ENCODE measurements at places on chromosomes 2 and 18.
A peak's percentile ranks its signal among the peaks of the same experiment; 100 is the strongest.

DNA sequence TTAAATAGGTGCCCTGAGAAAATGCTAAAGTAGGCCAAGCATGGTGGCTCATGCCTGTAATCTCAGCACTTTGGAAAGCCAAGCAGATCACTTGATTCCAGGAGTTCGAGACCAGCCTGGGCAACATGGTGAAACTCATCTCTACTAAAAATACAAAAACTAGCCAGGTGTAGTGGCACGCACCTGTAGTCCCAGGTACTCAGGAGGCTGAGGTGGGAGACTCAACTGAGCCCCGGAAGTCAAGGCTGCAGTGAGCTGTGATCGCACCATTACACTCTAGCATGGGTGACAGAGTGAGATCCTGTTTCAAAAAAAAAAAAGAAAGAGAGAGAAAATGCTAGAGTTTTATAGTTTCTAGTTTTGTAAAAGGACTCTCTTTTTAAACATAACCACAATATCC lies 12.0 kb downstream of the ANKRD44 start:
- no peak for DNase-seq

DNA sequence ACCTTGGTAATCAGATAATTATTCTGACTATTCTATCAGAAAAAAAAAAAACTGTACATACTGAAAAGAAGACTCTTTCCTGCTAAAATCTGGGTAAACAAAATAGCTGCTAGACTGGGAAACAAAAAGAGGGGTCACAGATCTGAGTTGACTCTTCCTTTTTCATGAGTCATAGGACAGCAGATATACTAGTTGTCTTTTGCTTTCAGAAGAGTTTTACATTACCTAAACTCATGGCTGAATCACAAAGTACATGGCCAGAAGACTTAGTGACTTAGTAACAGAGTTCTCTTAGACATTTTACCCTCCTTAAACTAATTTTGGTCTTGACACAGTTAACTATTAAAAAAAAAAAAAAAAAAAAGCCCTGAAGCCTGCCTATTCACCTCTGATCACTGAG lies 834.0 kb upstream of the FSHR start:
- DNase-seq, result no peak

GRCh38 chr2:223945755-223946154 lies 620 bp upstream of the WDFY1 start:
- DNase-seq, result no peak

DNA sequence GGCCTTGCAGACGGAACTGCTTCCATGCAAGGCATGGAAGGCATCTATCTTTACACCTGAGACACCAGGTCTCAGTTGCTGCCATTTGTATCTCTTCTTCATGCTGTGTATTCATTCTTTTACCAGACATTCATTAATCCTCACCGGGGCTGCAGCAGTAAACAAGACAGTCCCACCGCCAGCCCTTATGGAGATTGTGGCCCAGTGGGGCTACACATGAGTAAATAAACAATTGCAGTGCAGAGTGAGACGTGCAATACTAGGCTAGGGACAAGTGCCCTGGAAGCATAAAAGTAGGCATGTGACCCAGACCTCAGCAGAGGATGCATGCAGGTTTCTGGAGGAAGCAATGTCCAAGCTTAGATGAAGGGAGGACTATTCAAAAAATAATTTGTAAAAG lies 497.6 kb upstream of the KLHL29 start:
- no peak for DNase-seq

DNA sequence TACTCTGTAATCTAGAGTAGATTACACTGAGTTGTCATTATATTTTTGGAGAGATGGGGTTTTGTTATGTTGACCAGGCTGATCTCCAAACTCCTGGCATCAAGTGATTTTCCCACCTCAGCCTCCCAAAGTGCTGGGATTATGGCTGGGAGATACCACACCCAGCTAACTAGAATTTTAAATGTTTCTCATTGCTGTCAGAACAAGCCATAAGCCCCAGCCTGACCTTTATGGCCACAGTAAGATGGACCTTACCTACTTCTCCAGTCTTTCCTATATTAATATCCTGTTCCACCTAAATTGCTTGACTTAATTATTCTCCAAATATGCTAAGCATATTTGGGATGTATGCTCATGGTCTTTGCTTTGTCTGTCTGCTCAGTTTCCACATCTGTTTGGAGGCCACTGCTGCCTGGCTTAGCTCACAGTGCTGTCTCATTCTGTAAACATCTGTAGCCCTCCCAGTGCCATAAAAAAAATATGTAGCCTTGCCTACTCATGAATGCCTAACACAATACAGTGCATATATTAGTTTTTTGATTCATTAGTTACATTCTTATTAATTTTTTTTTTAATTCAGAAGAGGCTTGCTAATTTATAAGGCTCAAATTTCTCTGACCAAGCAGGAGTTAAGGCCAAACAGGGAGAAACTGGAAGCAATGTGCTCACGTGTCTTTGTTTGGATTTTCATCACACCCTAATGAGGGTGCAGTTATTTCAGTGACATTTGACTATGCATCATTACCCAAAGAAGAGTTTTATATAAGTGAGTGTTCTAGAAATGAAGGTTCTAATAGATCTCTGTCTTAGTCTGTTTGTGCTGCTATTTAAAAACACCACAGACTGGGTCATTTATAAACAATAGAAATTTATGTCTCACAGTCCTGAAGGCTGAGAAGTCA lies 45.3 kb upstream of the PSME4 start:
- no peak for DNase-seq

- no peak for DNase-seq
Measured at GRCh38 chr2:176135035-176135440, 5.5 kb downstream of the HOXD8 start.

DNA sequence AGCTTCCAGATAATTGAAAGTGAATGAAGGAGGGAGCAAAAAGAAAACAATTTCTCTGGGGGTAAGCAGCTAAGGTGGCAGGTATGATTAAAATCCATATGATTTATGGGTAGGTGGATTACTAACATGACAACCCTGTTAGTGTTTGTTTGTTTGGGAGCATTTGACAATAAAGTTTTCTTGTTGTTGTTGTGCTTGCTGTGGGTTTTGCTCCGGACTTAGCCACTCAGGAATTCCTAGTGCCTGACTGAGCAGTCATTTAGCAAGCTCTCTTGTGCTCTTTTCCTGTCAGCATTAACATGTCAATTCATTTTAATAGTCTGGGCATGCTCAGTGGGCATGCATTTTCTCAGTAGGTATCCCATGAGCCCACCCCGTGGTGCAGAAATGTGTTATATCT lies 674.8 kb upstream of the ZEB2 start:
- no peak for DNase-seq

DNA sequence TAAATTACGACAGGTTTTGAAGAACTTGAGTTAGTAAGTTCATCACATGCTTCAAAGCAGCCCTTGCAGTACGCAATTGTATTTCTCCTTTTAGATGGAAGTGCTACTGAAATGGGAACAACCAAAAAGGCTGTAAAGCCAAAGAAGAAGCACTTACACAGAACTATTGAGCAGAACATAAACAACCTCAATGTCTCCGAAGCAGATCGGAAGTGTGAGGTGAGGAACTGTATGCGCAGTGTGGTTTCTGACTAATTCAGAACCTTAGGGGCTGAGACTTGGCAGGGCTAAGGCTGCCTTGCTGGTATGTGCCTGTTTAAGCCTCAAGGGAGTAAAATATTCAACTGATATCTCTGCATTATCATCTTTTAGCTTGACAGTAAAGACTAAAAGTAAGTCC lies 8.4 kb downstream of the NCAPH start:
- DNase-seq, result no peak

DNA sequence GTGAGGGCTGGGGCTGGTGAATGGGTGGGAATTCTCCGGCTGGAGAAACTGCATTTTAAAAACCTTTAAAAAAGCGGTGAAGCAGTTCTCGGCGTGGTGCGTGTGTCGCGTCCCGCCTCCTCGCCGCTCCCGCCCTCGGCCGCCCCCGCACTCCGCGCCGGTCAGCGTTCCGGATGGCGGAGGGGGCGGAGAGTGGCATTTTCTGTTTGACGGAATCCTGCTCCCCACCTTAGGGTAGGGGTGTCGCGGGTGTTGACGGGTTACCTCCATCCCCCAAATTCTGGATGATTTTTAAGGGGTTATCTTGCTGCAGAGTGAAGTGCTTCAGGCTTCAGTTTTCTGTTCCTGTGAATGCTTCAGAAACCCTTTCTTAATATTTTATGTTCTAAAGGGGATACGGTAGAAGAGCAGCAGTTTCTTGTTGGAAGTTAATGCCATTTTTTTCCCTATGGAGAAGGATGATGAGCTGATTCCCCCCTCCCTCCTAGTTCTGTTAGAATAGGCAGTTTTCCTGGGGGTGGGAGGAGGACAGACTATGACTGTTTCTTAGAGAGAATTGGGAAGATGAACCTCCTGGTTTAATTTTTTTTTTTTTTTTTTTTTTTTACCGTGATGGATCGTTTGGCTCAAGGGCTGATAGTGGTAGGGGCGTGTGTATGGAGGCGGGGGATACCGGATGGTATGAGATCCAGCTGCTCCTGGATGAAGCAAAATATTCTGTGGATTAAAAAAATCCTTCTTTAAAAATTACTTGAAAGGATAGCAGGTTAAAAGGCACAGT lies 756 bp downstream of the ABI2 start:
- DNase-seq, result peak; percentile 51

GRCh38 chr2:162065767-162066166 lies 8.2 kb downstream of the DPP4 start:
- no peak for DNase-seq

- DNase-seq, result no peak
Measured at GRCh38 chr2:233816334-233816733, 38.0 kb downstream of the HJURP start.

GRCh38 chr2:177550264-177551200 lies 158.0 kb downstream of the AGPS start:
- no peak for DNase-seq

DNA sequence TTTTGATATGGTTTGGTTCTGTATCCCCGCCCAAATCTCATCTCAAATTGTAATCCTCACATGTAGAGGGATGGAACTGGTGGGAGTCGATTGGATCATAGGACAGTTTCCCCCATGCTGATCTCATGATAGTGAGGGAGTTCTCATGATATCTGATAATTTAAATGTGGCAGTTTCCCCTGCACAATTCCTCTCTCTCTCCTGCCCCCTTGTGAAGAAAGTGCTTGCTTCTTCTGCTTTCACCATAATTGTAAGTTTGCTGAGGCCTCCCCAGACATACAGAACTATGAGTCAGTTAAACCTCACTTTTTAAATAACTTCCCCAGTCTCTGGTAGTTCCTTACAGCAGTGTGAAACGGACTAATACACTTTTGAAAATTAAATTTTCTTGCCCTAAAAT lies 12.3 kb upstream of the KCNJ3 start:
- no peak for DNase-seq

GRCh38 chr2:210558708-210559107 lies 2.3 kb downstream of the CPS1 start:
- DNase-seq, result no peak

DNA sequence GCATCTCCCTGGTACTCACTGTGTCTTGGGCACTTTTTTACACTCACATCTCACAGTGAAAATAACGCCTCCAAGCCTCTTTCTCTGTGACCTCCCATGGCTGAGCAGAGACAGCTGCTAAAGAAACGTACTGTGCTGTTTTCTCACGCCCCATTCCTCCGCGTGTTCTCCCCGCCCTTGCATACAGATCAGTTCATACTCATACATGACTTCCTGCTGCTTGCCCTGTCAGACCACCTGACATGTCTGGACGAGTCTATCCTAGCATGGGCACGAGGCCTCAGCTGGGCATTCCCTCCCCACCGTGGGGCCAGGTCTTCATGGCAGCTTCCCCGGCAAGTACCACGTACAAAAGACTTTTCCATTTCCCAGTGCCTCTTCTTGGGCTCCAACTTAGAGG lies 21.2 kb upstream of the IL1A start:
- no peak for DNase-seq

GRCh38 chr2:187058198-187058597 lies 209.2 kb upstream of the ZSWIM2 start:
- DNase-seq, result no peak
